ENCODE measurements at places on chromosomes 5 and 9.

DNA sequence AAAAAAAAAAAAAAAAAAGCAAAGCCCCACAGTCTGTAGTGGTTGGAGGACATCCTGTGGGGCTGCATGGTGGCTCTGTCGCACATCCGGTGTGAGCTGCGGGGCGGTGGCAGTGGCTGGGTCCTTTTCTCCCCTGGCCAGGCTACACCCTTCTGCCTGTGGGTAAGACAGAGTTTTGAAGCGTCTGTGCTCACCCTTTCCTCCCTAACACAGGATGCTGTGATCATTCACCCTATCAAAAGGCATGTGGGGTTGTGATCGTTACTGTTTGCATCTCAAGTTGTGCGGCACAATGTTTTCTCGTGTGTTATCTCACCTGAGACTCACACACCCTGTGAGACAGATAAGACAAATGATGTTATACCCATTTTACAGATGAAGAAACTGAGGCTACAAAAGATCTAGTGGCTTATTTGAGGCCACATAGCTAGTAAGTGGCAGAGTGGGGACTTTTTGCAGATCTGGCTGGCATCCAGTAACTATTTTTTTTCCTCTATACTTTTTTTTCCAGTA lies 17.5 kb downstream of the IRF1 start:
- no peak for DNase-seq

- DNase-seq, result no peak
Observed at GRCh38 chr5:3615217-3615616, 19.6 kb downstream of the IRX1 start.

DNA sequence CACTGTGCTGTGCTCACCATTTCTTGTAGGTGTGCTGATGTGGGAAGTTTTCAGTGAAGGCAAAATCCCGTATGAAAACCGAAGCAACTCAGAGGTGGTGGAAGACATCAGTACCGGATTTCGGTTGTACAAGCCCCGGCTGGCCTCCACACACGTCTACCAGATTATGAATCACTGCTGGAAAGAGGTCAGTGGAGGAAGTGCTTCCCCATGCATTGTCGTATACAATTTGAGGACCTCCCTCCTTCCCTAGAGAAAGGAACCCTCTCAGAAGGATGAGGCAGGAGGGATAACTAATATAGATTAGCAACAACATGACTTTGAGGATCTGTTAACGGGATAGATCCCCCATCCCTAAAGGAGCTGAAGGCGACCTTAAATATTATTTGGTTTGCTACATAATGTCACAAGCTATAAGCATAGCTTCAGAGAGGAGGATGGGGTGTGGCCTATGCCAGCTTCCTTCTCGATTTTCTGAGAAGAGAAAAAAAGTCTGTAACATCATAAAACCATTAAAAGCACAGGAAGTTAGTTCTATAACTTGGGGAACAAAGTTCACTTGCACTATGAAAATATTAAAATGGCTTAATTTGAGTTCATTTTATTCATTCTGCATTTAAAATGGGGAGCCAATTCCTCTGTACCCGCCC lies 17.0 kb upstream of the CYFIP2 start:
- no peak for DNase-seq

DNA sequence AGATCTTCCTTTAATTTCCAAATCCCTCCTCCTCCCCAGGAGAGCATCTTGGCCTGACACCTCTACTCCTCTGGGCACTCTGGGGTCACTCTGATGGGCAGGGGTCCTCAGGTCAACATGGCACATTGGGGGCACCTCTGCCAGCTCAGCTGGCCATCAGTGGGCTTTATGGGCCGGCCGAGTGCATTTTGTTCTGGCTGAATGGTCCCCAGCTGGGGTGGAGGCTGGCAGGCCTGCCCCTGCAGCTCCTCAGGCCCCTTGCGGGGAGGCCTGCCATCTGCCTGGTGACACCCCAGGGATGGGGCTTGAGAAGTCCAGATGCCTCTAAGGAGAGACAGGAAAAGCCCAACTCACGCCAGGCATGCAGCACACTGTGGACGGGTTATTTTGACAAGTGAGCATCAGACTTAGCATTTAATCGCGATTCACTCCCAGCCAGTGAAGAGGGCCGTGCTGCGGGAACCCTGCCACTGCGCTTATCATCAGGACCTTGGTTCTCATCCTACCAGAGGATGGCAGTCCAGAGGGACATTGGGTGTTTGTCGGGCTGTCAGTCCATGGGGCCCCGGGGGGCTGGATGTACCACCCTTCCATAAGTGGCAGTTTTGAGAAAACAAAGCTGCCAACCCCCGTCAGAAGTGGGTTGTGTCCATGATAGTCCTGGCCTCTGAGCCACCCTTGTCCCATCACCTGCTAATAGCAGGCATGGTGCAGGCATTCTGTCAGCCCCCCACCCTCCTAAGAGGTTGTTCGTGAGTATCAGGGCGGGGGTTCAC lies 21.7 kb downstream of the PHF2 start:
- no peak for DNase-seq

- DNase-seq, result no peak
Observed at GRCh38 chr9:102434545-102434944, 560.6 kb upstream of the CYLC2 start.

GRCh38 chr9:109504689-109505088 lies 6.6 kb upstream of the PTPN3 start:
- no peak for DNase-seq

DNA sequence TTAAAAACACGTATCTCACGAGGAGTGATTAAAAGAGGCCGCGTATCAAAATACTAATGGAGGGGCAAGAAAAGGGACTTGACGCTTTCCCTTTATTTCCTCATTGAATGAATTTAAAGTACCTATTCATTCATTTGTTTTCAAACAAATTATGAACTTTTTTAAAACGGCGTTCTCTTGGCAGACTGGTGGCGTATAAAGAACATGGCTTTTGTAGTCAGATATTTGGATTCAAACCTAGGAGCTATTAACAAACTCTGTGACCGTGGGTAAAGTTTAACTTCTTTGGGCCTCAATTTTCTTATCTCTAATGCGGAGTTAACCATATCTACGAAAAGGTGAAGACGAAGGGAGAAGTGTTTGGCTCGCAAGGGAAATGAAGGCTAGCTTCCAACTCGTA lies 876 bp downstream of the CAAP1 start:
- no peak for DNase-seq

DNA sequence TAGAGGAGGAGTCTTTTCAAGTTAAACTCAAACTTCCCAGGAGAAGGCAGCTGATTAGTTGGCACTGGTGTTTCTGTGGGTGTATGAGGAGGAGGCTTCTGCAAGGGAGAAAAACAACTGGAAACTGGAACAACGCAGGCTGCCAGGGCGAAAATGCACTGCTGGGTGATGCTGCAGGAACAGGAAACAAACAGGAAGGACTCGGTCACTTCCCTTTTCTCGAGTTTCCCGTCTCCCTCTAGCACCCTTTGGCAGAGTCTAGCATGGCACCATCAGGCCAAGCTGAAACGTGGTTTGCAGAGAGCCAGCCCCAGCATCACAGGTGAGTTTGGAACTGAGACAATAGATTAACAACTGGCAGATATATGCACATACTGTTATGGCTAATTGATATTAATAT lies 77.5 kb upstream of the CAST start:
- no peak for DNase-seq

GRCh38 chr5:95059636-95060035 lies 225.3 kb downstream of the MCTP1 start:
- DNase-seq, result no peak

- DNase-seq, result no peak
Observed at GRCh38 chr9:97980918-97981845, 2.0 kb upstream of the ANP32B start.

- DNase-seq, result no peak
Observed at GRCh38 chr5:124683917-124684555, 62.4 kb downstream of the ZNF608 start.

DNA sequence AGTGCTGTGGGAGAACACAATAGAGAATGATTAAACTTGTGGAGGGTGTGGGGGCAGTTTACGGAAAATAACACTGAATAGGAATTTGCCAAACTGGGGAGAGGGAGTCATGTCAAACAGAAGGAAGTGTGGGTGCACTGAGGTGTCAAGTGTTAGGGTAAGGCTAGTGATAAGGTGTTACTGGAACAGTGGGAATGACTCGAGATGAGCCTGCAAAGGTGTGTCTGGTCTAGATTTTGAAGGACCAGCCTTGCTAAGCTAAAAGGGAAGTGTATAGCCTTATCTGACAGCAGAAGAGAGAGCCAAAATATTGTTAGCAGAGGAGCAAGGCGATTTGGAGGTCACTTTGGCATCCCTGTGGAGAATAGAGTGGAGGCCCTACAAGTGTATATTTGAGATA lies 4.2 kb downstream of the CNOT6 start:
- DNase-seq, result no peak

DNA sequence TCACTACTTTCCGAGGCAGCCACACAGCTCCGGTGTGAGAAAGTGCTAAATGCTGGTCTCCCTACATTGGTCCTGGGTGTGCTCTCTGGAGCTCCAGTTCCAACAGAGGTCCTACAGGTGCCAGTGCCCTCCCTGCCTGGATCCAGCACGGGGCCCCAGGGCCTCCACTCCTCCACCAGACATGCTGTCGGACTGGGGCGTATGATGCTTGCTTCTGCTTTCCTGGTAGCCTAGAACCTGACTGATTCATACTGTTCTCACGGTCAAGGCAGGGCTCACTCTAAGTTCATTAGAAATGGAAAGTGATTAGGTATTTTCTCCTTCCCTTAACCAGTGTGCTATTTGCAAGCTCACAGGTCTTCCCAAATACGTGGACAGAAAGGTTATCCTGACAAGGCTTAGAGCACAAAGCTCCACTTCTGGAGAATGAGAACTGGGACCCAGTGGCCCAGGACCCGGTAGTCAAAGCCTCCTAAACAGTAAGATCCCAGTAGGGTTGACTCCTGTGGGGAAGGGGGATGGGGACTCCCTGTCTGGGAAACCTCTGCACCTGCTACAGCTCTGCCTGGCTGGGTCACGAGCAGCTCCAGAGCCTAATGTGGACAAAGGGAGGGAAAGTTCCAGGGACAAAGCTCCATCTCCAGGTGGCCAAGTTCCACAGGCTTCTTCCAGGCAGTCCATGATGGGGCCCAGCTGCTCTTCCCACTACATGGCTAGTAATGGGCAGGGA lies 98.1 kb downstream of the PAX5 start:
- DNase-seq, result no peak

- no peak for DNase-seq
Observed at GRCh38 chr5:173413471-173413982, 85.3 kb upstream of the STC2 start.

GRCh38 chr9:27539479-27540441 lies 10.1 kb upstream of the MOB3B start:
- no peak for DNase-seq

GRCh38 chr5:153676406-153676805 lies 185.9 kb downstream of the GRIA1 start:
- DNase-seq, result no peak

DNA sequence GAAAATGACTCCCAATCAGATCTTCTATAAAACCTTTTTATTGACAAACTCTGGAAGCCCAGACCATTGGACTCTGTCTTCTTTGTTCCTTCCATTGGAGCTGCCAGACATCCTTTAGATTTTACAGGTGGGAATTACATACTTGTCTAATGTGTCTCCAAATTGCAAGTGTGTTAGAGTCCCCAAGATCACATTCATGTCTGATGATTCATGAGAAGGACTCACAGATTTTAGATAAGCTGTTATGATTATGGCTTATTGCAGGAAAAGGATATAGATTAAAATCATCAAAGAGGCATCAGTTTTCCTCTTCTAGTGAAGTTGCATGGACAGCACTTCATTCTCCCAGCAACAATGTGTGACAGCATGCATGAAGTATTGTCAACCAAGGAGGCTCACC lies 70.4 kb downstream of the MUSK start:
- no peak for DNase-seq

DNA sequence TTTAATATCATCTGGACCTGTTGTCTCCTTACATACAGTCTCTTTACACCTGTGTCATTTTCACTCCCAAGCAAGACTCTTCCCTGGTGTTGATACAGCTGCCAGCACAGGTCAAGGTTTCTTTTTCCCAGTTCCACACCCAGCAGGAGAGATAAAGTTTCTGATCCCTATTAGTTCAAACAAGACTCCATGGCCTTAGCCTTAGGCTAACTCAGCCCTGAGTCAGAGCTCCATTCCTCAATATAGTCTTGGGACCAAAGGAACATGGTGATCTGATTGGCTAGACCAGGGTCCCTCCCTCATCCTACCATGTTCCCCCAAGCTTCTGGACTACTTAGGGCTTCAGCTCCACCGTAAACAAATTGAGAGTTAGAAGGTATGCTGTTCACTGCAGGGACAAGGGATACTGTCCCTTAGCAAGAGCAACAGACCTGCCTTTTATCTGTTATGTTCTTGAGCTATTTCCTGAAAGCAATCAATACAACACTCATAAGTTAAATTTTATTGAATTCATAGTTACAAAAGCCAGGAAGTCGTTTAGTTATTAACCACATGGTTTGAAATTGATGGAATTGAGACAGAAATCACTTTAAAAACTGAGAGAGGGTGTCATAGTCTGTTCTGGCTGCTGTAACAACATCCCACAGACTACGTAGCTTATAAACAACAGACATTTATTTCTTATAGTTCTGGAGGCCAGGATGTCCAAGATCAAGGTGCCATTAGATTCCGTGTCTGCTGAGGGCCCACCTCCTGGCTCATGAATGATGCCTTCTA lies 20.5 kb downstream of the SLC1A1 start:
- DNase-seq, result no peak

DNA sequence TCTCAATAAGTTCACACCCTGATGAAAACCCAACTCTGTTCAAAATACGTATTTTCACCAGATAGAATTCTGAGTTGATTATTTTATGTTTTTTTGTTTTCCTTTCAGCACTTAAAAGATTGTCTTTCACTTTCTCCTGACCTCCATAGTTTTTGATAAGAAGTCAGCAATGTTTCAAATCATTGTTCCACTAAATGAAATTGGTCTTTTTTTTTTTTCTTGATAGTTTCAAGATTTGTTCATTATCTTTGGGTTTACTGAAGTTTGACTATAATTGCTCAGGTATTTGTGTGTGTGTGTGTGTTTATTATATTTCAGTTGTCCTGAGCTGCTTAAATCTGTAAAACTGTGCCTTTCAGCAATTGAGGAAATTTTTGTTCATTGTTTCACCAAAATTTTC lies 498.7 kb downstream of the TLE1 start:
- no peak for DNase-seq

DNA sequence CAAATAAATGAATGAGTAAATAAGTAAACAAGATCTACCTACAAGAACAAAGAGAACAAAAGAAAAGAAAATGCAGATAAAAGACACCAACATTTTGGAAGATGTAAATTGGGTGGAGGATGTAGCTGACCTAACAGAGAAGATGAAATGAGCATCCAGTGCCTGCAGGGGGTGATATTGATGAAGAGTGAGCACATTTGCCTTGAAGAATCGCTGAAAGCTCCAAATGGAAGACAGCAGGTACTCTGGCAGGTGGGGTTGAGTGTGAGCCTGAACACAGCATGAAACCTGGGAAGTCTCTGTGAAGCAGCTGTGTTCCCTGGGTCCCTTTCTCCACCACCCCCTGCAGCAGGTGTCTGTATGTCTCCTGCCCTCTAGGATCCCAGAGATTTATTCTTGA lies 125.6 kb downstream of the NXNL2 start:
- DNase-seq, result no peak

GRCh38 chr5:15003511-15003920 lies 131.9 kb upstream of the ANKH start:
- DNase-seq, result peak; percentile 20

- DNase-seq, result no peak
Observed at GRCh38 chr5:129082225-129083136, 12.1 kb upstream of the ISOC1 start.

GRCh38 chr5:96807075-96807654 lies 580 bp downstream of the ERAP1 start:
- DNase-seq, result no peak

GRCh38 chr5:172849606-172850453 lies 15.8 kb downstream of the ERGIC1 start:
- no peak for DNase-seq

- DNase-seq, result no peak
Observed at GRCh38 chr5:149617760-149618306, 36.5 kb downstream of the ARHGEF37 start.

All from stimulated activated CD4-positive, alpha-beta T cell treated with anti-CD3 and anti-CD28 coated beads, Interleukin-4, amount 100 ng/mL, for 4 hours (primary cell).